ENCODE measurements at places on chromosomes 7 and 10.

GRCh38 chr10:121501796-121502195, 96.4 kb downstream of the FGFR2 start:
- DNase-seq: no peak

DNA sequence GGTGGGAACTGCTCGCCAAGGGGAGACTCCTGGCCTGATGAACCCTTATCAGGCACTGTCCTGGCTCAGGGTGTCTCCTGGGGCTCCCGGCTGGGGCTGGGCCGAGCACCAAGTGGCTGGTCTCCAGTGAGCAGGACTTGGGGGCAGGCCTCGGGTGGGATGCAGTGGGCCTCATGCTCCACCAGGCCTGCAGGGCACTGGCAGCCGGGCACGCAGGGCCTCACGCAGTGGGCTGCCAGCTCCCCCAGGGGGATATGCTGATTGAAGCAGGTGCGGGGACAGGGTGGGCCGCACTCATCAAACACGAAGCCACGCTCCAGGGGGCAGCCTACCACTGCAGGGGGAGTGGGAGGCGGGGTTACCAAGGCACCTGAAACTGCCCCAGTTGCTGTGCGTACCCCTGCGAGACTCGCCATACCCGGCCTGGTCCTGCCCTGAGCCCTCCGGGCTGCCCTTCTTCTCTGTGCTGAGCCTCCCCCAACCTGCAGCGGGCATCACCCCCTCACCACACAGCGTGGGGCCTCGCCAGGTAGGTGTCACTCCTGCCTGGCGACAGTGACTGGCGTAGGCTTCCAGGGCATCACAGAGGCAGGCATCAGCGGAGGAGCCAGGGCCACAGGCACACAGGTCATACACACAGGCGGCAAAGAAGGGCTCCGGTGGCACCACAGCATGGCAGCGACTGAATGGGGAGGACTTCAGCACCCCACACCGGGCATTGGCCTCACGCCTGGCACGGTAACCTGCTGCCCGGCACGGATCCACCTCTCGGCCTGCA, 14.5 kb downstream of the ATP6V1F start:
- DNase-seq: no peak

GRCh38 chr7:141785706-141786552, 4.1 kb upstream of the TAS2R5 start:
- peak; percentile 15 for DNase-seq

DNA sequence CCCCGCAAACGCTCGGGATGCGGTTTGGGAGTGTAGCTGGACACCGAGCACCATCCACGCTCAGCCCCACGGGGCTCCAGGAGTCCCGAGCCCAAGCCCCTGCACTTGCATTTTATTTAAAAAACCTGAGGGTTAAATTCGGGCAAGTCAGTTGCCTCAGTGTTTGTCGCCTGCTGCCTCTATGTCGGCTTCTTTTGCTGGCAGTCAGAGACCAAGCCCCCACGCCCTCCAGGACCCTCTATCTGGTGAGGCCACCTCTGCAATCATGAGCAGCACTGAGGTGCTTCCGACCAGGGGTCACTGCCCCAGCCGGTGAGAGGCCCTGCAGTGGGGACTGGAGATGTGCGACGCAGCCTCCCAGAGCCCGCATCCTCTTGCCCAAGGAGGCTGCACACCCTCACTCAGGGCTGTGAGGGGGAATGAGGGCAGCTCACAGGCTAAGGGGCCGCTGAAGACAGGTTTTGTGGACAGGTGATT, 13.3 kb upstream of the ZNF273 start:
- no peak for DNase-seq

- DNase-seq: no peak
Measured at GRCh38 chr7:70696201-70696754, 435.7 kb upstream of the GALNT17 start.

DNA sequence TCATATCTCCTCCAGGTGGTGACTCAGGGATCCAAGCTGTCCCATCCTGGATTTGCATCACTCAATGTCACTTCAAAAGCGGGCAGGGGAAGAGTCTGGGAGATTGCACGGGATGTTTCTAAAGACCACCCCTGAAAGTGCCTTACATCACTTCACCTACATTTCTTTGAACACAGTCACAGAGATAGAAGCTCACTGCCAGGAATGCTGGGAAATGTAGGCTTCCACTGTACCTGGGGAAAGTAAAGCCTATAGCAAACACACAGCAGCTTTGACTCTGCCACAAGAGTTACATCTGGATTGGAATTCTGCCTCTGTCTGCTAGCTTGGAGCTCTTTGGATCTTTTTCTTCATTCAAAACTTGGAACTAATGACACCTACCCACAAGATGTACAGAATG, 300.9 kb downstream of the WDR11 start:
- no peak for DNase-seq

DNA sequence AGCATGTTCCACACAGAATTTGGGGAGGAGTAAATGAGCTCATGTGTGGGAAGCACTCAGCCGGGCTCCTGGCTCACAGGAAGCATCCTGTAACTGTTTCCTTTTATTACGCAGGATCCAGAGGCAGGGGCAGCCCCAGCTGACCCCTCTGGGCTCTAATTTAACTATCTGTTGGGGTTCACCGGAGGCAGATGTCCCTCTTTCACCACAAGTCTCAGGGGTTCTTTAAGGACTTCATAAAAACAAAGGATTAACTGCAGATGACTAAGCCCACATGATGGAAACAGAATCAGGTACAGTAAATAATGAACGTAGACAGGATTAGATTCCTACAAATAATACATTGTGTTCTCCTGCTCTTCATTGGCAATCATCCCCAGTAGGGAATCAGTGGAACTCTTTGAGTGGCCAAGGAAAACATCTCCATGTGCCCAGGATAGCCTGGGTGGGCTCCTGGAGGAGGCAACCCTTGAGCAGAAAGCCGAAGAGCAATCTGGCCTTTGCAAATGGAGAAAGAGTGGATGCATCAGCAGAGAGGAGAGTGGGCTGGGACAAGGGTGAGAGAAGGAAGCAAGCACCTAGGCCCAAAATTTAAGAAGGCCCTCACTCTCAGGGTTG, 24.6 kb downstream of the TBXAS1 start:
- DNase-seq: no peak

GRCh38 chr10:128254476-128254875, 128.3 kb upstream of the MKI67 start:
- DNase-seq: no peak

Measured in endothelial cell (in vitro differentiated cells).